DMS53 (cell line): ENCODE measurements at places on chromosomes 2 and 18.

- DNase-seq = no peak
Measured at GRCh38 chr18:59769129-59769865, 72.1 kb upstream of the CCBE1 start.

DNA sequence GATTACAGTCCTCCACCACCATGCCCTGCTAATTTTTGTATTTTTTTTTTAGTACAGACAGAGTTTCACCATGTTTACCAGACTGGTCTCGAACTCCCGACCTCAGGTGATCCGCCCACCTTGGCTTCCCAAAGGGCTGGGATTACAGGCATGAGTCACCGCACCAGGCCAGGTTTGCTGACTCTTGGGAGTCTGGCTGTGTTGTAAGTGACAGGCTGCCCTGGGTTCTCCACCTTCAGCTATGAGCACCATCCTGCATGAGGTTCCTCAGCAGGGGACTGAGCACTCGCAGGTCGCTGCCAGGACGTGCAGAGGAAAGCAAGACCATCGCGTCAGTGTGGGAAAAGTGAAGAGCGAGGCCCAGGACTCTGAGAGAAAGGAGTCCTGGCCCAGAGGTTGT lies 112.6 kb upstream of the NDUFV2 start:
- DNase-seq = peak; percentile 27

DNA sequence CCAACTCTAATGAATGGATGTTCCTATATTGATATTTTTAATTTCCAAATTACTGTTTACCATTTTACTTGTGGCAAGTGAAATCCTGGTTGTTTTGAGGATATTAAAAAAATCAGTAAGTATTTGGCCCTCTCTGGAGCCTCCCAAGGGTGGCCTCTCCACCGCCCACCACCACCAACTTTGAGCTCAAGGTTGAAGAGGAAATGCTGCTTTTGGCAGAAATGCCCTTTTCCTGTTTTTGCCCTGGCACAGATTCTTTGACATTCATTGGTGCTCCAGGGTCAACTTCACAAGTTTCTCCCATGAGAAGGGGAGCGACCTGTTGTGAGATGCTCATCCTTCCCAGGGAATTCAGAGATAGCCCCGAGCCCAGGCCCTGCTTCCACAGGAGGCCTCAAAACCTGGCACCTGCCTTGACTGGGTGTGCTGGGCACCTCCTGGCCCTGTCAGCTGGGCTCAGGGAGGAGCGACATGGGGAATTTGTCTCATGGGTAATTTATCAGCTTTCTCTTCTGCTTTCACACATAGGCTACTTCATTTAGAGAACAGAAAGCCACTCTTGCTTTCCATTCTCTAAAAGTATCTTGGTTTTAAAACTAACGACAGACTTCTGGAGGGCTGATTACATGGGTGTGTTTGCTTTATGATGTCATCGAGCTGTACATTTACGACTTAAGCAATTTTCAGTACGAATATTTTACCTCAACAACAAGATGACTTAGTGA lies 6.9 kb downstream of the CD8A start:
- no peak for DNase-seq

GRCh38 chr2:6369266-6369665 lies 496.4 kb downstream of the CMPK2 start:
- no peak for DNase-seq

- DNase-seq = no peak
Measured at GRCh38 chr2:100174026-100174431, 31.6 kb upstream of the AFF3 start.

- DNase-seq = no peak
Measured at GRCh38 chr2:203191961-203192360, 46.9 kb upstream of the CYP20A1 start.

DNA sequence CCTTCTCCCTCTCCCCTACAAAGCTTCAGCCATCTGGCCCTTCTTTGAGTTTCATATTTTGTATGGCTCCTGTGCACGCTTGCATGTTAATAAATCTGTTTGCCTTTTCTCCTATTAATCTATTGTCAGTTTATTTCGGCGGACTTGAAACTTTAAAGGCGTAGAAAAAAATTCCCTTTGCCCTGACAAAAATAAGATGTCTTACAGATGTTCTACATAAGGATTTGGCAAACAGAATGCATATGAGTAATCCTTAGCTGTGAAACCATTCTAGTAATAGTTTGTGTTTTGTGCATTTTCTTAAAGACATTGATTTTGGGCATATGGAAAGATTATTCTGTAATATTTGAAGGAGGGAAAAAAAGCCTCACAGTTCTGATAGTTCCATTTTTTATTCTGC lies 15.0 kb upstream of the BMPR2 start:
- DNase-seq = no peak
